Foreskin melanocyte (primary cell): ENCODE measurements at places on chromosomes 7 and 10.

DNA sequence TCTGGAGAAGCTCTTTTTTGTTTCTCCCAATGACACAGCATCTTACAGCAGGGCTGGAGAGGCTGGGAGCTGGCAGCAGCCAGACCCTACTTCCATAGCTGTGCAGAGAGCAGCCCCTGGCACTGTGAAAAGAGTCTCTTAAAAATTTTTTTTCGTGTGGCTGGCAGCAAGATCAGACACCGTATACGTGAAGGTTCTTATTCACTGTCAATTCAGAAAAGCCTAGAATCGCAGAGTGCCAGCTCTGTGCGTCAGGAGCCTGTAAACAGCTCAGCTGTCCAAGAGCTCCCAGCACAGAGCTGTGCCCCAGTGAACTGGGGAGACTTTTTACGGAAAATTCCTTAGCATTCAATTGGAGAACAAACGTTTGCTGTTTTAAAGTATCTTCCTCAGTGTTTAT is 6.5 kb downstream of the BAG3 start:
- no peak for DNase-seq

- no peak for DNase-seq
Observed at GRCh38 chr10:73893426-73893825, 17.5 kb upstream of the PLAU start.

DNA sequence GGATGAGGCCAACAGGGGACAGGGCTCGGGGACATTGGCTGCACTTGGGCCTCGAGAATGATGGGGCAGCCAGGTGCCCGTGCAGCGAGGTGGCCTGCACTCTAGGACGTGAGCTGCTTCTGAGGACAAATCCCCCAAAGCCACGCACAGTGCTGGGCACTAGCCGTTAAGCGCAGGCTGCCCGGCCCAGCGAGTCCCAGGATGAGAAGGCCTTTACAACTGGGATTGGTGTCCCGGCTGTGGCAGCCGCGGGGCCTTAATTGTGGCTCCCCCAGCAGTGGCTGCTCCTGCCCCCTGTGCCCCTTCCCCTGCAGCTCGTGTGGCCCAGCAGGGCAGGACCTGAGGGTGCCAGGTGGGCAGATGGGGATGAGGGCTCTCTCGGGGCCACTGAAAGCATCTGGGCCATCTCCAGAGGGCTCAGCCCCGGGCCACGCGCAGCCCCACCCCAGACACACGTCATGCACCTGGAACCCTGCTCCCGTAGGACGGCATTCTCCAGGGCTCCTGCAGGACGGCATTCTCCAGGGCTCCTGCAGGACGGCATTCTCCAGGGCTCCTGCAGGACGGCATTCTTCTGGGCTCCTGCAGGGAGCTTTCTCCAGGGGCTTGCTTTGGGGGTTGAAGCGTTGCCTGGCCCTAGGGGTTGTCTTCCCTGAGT is 6.6 kb downstream of the PWWP2B start:
- no peak for DNase-seq

DNA sequence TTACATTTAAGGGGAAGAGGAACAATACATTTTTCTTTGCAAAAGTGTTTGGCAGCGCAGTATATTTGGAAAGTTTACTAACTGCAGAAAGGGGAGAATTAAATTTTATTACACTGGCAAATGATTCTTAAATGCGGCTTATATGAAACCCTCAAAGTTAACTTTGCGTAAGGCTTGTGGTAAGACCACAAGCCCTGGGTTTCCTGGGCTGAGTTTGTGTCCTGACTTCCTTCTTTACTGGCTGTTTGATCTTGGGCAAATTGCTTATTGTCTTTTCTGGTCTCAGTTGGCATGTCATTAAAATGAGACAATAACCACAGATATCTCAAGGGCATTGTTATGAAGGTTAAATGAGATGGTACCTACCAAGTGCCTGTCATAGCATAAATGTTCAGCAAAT is 106.8 kb downstream of the GLRX3 start:
- no peak for DNase-seq

- DNase-seq = no peak
Observed at GRCh38 chr10:8305876-8306652, 251.6 kb downstream of the GATA3 start.

DNA sequence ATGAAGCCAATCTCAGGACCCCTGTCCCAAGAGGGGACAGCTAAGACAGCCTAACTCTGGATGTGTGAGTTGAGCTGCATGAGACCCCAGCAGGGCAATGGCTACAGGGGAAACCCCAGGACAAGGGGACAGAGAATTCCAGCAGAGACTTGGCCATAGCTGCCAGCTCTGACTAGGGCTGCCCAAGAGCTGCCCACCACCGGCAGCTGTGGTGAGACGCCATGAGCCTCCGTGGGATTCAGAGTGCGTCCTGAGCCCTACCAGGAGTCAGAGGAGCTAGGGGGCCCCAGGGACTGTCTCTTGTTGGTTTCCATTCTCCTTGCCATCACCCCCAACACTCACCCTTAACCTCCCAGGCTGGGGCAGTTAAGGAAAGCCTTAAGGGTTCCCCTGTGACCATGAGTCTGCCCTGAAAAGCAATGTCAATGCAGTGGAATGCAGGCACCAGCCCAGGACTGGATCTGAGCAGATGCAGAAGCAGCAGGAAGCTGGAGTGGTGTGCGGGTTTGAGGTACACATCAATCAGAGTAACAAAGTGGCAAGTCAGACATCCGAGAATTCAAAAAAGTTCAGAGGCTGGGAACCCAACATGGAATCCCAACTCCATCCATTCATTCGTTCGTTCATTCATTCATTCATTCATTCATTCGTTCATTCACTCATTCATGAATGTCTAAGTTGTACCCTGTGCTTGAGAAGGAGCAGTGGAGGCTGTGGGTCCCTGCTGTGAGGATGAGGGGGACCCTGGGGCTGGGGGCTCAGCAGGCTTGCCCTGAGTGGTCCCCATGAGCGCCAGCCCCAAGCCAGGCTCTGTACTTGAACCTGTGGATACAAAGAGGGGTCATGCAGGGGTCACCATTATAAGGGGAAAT is 52.9 kb downstream of the C10orf120 start:
- no peak for DNase-seq

GRCh38 chr10:101512738-101513137 is 75.3 kb downstream of the POLL start:
- no peak for DNase-seq

DNA sequence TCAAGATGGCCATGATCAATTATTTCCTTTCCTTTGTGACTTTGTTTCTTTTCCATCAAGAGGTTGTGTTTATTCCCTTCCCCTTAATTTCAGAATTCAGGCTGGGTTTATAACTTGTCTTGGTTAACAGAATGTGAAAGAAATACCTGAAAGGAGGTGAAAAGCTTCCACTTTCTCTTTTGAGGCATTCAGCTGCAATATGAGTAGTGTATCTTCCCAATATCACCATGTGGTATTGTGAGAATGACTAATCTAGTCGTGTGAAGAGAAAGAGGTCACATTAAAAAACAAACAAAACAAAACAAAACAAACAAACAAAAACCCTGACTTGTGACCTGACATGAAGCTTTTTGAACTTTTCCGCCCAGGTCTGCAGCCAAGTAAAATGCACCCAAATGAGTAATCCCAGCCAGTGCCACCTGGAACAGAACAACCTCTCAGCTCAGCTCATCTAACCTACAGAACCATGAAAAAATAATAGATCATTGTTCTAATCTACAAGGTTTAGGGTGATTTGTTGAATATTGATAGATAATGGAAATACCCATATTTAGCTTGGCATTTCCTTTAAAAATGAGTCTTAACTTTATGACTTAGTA is 70.8 kb upstream of the TEX47 start:
- no peak for DNase-seq

DNA sequence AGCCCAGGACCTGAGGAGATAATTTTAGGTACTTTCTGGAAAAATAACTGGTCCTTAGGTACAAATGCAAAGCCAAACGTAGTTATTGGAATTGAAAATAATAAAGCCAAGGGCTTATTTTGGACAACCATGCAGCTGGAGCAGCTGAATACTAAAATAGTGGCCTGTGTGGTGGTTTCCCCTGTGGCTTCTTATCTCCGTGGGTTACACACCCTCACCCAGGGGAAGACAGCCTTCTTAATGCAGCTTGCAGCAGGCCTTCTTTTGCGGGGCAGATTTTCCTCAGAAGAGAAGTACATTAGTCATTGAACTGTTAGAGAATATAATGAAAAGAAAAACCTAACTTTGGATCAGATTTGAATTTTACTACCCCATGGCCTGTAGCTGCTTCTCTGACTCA is 133.5 kb downstream of the ST7 start:
- DNase-seq = no peak

DNA sequence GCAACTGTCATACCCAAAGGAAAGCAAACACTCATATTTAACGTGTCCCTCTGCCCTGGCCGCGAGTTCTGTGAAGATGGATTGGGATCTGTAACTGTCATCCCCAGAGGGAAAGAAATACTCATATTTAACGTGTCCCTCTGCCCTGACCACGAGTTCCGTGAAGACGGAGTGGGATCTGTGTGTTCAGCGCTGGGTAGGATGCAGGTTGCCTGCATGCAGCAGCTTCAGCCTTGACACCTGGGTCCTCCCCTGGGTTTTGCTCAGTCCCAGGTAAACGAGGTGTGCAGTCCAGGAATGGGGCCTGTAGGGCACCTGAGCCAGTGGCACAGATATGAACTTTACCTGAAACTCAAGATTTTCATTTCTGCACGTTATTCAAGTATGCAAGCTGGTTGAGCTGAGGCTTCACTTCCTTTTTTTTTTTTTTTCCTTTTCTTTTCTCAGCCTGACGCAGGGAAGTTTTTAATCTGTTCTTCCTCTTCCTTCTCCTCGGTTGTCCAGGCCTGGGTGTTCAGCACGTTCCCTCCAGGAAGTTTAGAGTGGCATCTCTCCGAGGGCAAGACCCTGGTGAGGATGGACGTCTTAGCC is 159.0 kb upstream of the SHH start:
- DNase-seq = no peak

GRCh38 chr7:43431020-43431595 is 151.8 kb upstream of the STK17A start:
- peak; percentile 37 for DNase-seq

DNA sequence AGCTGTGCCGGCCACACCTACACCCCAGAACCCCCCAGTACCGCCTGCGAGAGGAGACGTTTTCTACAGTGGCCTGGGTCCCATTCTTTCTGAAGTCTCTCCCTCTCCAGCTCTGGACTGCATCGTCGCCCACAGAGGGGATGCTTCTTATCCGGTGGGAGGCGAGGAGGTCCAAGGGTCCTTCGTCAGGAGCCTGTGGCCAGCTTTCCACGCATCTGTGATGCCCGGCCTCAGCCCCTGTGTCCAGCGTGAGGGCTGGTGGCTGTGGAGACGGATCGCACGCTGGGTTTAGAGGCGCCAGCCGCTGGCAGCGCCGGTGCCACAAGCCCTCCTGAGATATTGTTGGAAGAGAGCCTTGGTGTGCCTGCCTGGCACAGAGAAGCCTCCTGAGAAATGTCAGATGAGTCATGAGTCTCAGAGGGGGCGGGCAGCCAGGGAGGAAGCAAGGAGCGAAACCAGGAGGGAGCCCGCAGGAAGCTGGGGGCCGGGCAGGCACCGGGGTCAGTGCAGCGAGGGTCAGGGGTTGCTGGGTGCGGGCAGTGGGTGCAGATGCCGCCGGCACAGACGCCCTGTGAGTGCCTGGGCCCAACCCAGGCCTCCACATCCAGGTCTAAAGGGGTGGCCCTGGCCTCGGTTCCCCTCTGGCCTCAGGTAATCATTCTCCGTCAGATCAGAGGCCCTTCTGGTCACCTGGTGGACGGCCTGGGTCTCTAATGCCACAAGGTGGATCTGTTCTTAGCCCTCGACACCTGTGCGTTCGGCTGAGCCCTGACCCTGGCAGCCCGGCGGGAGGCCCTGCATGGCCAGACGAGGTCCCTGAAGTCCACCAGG is 86.0 kb upstream of the DIP2C start:
- DNase-seq = no peak

DNA sequence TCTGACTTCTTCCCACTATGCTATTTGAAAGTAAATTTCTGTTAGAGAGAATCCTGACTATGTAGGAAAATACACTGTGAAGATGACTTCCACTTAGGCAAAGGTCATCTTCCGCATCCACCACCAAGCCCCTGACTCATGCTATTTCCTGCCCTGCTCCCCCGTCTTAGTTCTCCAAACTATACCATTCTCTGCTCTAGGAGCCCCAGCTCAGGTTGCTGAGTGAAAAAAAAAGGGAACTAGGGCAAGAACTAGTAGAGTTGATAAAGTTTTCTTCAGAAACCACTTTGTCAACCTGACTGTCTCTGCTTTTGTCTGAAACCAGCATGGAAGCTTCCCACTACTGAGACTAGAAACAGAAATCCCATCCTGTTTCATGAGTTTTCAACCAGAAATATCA is 96.9 kb downstream of the EVX1 start:
- no peak for DNase-seq

- DNase-seq = no peak
Observed at GRCh38 chr10:124222318-124222987, 129.1 kb upstream of the CHST15 start.

DNA sequence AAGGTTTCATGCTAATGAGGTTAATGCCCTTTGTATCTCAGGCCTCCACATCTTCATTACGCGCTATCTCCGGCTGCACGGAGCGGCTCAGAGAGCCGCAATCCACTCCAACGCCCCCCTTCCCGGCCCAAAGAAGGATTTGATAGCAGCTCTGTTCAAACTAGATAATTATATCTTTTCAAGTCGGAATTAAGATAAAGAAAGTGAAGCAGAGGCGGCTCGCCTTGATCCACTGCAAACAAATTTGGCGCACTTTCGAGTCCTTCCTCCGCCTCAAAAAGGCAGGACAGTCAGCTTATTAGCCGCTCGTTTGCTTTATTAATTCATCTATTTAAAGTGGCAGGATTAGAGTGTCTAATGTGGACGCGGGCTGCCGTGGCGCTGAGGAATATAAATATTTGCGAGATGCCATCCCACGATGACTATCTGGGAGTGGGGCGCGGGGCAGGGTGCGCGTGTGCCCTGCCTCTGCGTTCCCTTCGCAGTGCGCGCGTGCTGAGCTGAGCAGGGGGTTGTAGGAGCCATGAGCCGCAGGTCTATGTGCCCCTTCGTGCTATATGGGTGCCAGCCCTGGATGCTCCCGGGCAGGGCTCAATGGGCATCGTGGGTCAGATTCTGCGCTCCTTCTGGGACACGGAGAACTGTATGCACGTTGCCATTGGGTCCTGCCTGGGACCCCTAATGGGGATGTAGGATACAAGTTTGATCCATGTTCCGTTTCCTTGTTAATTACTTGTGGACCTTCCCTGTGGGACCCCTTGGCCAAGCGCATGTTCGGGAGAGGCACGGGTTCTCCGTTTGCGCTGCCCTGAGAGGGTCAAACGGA is 9.0 kb downstream of the EMX2 start:
- no peak for DNase-seq
